CD4-positive, alpha-beta T cell treated with Interleukin-12 subunit alpha and Interleukin-12 subunit beta, for 1 hour (primary cell): ENCODE measurements at places on chromosomes 3 and 15.

DNA sequence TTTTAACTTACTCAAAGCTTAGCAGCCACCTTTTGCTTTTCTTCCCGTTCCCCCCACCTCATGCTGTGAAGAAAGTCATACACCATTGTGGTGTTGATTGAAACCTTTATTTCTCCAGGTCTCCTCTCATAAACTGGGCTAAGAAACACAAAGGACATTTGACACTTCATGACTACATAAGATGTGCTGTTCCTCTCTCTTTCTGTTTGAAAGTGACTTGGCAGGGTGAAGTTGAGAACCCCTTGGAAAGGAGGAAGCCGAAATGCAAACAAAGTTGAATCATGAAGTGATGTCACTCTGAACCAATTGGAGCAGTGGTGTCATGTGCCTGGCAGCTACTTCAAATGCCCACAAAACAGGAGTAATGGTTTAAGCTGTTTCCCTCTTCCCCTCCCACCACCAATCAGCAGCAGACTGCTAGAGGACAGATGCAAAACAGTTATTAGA lies 174.7 kb downstream of the IGF1R start:
- DNase-seq = no peak

DNA sequence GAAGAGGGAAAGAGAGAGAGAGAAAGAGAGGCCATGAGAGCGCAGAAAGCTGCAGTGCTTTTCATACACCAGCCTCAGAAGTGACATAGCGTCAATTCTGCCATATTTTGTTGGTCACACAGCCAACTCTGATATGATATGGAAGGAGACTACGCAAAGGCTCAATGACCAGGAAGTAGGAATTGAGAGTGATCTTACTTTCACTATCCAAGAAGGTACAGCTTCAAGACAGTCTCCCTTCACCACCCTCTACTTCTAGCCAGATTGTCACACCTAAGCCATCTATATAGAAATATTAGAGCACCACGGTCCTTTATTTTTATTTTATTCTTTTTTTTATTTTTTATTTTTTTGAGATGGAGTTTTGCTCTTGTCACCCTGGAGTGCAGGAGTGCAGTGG lies 21.1 kb downstream of the PARP15 start:
- no peak for DNase-seq

DNA sequence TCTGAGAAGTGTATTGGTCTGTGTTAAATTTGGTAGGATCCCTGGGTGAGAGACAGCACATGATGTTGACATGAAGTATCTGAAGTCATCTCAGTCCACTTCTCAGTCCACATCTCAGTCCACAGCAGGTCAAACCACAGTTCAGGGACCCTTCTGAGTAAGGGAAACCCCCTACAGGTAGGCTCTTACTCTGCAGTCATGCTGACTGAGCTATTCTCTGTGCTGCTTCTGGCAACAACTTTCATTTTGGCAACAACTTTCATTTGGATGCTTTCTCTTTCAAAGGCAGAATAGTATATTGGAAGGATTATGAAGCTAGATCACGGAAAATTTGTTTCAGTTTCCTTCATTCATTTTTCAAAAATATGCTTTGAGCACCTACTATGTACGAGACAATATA lies 178.2 kb upstream of the GOLIM4 start:
- no peak for DNase-seq

- DNase-seq = no peak
Measured at GRCh38 chr3:66402596-66403290, 98.1 kb downstream of the LRIG1 start.

GRCh38 chr3:171508676-171509075 lies 48.5 kb upstream of the TNIK start:
- DNase-seq = no peak

GRCh38 chr3:179016979-179017670 lies 54.5 kb downstream of the ZMAT3 start:
- no peak for DNase-seq

DNA sequence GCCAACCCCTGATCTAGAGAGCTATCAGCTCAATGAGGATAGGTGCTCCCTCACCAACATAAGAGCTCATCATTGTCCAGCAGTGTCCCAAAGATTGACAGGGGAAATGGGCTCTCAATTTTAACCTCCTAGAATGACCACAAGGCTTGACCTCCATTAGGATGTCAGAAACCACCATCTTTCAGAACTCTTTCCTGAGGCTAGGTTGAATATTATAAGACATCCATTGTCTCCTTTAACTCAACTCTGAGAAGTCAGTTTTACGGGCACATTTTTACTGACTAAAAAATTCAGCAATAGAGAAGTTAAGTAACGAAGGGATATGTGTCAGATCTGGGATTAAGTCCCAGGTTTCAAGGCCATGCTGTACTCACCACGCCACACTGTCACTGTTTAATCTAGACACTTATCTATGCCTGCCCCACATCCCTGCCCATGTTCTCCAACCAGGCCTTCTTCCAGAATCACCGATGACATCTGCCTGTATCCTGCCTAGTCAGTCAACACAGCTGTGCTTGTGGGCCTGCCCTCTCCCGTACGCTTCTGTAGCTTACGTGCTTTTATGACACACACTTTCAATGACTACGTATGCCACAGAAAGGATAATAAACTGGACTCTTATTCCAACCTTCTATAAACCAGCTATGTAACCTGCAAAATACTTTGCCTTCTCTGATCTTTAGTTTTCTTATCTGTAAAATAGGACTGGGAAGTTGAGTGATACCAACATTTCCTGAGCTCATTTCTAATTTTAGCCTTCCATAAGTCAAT lies 17.1 kb upstream of the MUC13 start:
- no peak for DNase-seq

DNA sequence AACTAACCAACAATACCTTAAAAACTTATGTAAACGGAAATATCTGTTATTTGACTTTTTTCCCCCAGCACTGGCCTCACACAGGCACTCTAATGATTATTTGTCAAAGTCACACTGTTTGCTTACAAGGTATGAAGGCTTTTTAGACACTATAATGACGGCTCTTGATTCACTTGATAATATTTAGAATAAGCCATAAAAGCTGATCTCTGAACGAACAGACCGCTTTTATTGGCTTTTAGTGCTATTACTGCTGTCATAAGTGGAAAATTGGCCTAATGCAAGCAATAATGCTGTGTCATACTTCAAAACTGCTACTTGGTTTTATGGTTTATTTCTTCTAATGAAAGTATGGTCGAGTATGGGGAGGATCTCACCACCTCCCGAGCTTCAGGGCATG lies 35.1 kb downstream of the MDFIC2 start:
- no peak for DNase-seq
